Hematopoietic multipotent progenitor cell (in vitro differentiated cells): ENCODE measurements at places on chromosomes 2 and 18. TPM values are rescaled to one million over a fixed set of nuclear protein-coding genes. Genes with fewer than 3 reads are reported as not detected.

DNA sequence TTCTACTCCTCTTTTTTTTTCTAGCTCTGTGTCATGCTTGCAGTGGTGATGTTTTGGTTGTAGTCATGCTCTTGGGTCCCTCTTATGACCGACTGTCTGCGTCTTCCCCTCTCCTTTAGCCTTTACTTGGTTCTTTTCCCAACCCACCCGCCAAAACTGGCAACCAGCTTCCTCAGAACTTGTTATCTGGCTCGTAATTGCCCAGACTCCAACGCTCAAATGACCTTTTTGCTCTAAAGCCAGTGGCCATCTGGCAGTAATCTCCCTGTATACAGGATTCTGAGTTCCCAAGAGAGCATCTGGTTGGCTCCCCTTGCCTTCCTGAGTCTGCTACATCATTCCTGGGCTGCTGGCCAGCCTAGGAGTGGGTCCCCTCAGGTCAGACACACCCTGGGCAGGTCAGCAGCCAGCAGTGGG lies 147.2 kb downstream of the MGAT5 start:
- DNase-seq: no peak

Gene ESPNL
- 1.1 TPM for total RNA-seq

DNA sequence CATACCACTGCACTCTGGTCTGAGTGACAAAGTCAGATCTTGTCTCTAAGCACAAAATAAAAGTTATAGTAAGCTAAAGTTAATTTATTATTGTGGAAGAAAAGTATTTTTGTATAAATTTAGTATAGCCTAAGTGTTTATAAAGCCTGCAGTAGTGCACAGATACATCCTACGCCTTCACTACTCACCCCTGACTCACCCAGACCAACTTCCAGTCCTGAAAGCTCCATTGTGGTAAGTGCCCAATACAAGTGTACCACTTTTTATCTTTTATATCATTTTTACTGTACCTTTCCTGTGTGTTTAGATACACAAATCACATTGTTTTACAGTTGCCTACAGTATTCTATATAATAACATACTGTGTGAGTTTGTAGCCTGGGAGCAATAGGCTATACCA lies 57.5 kb downstream of the UBE2E3 start:
- DNase-seq: no peak

DNA sequence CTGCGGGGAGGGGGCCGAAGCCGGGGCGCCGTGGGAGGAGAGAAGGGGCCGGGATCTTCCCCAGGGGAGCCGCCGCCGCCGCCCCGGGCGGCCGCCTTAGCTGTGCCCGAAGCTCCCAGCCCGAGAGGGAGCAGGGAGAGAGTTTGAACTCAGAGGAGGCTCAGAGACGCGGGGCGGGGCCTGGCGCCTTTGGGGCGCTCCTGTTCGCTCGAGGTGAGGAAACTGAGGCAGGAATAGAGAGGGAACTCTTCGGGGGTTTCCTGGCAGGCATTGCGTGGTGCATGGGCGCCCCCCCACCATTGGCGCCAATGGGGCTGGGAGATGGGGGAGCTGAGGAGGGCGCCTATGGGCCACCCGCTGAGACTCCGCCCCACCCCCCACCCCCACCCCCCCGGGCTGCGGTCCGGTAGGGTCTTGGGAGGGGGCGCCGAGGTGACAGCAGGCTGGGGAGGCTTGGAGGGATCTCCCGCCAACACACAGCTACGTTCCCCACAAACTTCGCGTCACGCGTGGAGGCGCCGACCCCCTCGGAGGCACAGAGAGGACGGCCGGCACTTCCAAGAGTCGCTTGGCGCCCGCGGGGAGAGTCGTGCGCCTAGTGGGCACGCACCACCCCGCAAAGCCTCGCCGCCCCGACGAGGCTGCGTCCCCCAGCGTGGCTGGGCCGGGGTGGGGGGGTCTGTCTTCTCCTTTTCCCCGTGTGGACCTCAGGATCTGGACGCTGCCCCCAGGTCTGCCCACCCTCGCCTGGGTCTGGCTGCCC lies 680 bp downstream of the CTDSP1 start:
- DNase-seq: peak; percentile 35

- no peak for DNase-seq
These were observed 198.8 kb downstream of the PDE1A start for GRCh38 chr2:182228073-182228473.

Gene CABLES1
- total RNA-seq: 18.3 TPM

DNA sequence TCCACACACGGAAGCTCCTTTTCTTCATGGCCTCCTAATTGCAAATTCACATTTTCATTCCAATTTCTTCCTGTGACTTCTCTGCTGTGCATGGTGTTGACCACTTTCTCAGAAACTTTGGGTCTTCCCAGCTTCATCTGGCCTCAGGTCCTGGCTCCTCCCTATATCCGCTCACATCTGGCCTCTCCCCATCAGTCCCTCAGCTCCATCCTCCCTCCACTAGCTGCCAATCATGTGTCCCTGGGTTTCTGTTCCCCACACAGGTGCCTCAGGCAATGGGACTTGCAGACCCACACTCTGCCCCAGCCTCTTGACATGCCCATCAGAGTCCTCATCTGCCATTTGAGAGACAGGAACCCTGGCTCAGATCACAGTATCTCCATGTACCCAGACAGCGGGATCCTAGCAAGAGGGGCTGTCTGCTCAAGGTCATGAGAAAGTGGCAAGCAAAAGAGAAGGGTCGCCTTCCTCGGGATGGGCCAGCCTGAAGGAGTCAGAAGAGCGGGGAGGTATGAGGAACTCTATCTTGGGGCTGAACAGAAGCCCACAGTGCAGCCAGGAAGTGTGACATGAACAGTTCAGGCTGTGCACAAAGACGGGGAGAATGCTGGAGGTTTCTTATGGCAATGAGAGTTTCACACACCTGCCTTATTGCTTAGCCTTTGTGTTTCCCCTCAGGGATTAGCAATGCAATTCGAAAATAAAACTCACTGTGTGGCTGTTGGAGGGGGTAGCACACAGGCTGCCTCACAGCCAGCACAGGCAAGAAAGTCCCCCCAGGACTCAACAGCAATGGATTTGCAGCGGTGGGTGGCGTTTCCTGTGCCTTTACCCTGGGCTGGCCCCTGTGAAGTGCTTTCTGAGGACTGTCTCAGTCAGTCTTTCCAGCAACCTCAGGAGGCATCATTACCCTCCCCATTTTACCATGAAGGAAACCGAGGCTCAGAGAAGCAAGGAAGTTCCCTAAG lies 69.5 kb downstream of the COPS8 start:
- DNase-seq: no peak

Gene MYO1B
- total RNA-seq: 0.27 TPM

GRCh38 chr2:199875400-199875799 lies 24.4 kb upstream of the FTCDNL1 start:
- no peak for DNase-seq

Gene ACTG2
- not detected for total RNA-seq

GRCh38 chr2:190637903-190638618 lies 10.8 kb upstream of the NAB1 start:
- DNase-seq: no peak

- DNase-seq: no peak
These were observed 1131.2 kb downstream of the TSN start for GRCh38 chr2:122886479-122887145.
